Hematopoietic multipotent progenitor cell treated with erythropoietin and hydrocortisone succinate and interleukin-3 and kit ligand, for 8 days (in vitro differentiated cells): ENCODE measurements at places on chromosomes 11 and 22.
A peak's percentile ranks its signal among the peaks of the same experiment; 100 is the strongest.

GRCh38 chr11:82874646-82875523 is 25.3 kb downstream of the PRCP start:
- no peak for DNase-seq

DNA sequence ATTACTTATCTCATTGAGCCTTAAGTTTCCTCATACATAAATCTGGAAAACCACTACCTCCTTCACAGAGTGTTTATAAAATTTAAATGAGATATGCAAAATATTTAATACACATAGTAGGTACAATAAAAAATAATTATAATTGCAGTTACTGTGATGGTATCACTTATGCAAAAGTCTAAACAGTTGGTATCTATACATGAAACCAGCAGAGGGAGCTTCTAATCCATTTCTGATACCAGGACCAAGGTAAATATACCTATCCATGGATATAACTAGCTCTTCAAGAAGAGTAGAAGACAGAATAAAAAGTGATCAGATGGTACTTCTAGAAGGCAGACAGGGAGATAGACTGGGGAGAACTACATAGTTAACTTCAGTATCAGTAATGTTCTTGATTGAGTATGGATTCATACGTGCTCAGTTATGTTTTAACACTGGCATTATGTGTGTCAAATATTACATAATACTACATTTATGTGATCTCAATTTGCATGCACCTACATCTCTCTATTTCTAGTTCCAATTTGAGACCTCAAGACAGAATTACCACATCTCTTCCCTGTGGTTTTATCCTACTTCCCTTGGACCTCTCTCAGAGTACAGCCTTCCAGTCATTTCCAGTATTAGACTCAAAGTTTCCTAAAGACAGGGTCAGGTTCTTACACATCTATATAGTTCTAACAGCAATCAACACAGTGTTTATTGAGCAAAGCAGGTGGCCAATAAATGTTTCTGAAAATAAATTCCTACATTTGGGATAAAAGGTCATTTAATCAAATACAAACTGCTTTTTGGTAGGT is 13.7 kb upstream of the TSG101 start:
- DNase-seq, result peak; percentile 56

DNA sequence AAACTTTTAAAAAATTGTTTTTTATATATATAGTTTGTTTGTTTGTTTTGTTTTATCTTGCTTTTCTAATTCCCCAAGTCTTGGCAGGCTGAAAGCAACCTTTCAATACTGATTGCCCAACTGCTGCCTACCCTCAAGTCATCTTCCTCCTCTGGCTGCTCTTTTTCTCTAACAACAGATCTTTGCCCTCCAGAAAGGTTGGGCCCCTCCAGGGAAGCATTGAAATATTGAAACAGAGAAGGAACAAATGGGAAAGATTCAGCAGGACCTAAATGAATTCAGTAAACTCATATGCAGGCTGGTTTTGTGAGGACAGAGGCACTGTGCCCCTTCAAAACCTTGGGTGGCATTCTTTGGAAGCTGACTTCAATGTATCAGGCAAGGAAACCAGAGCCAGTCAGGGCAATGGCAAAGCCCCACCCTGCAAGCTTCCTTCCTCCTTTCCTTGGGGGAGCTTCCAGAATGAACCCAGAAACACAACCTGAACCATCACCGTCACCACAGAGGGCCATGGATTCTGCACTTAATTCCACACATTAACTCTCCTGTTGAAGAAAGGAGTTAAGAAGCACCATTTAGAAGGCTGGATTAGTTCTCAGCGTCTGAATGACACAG is 815 bp upstream of the MS4A6A start:
- DNase-seq, result no peak

- peak; percentile 10 for DNase-seq
Measured at GRCh38 chr11:57873196-57873911, 111.8 kb downstream of the CTNND1 start.

DNA sequence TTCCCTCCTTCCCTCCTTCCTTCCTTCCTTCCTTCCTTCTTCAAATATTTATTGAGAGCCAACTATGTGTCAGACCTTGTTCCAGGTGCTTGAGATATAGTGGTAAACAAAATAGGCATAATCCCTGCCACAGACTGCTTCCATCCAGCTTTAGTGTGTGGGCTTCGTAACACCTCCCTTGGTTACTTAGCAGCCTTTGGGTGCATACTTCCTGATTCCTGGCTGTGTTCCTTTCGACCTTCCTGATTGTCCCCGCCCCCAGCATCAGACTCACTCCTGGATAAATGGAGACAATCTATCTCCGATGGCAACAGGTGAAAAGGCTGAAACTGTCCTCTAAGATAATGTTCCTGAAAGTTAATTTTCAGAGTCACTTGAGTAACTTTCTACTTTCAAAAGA is 13.5 kb downstream of the CCDC81 start:
- DNase-seq, result no peak

DNA sequence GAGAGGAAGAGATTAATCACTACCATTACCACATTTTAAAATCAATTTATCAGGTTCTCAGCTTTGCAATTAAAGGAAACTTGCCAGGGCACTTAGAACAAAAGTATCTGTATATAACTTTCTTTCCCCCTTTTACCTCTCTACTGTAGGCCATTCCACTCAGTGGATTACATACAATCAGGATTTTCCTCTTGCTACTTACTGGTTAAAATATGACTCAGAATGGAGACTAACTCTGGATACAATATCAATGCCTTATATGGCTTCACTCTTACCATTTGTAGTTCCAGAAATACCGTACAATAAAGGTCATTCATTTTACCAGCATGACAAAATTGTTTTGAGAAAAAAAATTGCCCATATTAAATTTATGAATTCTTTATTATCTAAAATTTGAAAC is 706.8 kb downstream of the KCNA4 start:
- no peak for DNase-seq

DNA sequence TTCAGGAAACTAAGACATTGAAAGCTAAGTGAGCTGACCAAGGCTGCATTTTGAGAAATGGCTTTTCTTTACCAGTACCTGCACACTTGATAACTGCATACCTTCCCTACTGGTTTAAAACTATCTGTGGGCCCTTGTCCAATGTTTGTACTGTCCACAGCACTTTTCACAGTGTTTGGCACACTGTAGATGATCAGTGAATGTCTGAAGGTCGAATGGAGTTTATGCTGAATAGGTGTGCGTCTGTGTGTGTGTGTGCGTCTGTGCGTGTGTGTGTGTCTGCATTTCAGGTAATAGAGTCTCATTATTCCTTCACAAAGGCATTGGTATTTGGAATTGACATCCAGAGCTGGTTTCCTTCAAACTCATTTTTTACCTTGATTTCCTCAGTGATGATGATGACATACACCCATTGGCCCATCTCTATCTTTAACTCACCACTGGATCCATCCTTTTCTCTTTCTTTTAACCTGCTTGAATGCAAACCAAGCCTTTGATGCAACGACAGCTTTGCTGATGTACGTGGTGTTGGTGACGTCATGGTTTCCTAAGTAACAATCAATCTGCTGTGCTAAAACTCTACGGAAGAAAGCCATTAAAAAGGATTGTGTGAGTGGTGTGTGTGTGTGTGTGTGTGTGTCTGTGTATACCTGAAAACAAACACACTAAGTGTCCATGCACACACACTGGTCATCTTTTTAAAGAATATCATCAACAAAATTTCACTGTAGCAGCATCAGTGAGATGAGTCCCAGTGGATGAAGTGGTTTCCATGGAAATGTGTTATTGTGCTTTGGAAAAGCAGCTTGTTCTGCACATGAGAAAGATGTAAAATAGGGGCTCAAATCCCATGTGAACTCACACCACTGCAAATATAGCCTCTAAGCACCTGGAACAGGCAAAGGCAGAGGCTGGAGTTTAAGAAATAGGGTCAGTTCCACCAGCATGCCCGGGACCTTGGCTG is 490.2 kb upstream of the B3GAT1 start:
- no peak for DNase-seq

DNA sequence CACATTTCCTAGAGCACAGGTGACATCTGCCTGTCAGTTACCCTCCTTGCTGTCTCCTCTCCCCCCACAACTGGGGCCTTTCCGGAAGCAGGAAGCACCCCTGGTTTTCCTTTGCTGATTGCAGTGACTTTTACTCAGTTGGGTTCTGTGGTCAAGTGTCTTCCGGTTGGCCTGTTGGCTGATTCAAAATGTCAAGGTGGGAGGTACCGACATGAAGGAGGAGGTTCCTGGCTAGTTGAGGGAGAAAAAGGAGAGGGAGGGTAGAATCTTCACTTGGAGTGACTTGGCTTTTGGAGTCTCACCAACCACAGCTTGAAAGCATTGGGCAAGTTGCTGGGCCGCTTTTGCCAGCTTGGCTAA is 9.3 kb upstream of the ADAMTS15 start:
- DNase-seq, result no peak

DNA sequence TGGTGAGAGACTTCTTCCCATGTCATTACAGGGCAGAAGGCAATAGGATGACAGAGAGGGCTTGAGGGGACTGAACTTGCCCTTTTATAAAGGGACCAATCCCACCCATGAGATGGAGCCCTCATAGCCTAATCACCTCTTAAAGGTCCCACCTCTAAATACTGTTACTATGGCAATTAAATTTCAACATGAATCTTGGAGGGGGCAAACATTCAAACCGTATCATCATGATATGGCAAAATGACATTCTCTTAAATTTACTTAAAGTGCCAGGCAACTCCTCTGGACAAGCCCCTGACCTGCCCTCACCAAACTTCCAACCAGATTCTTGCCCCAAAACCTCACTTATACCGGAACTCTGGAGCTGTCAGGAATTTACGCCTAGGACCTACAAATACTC is 100.8 kb upstream of the OR5AK2 start:
- DNase-seq, result no peak

- DNase-seq, result no peak
Measured at GRCh38 chr11:48098024-48098423, 117.7 kb downstream of the PTPRJ start.

- no peak for DNase-seq
Measured at GRCh38 chr11:110362971-110363509, 66.6 kb upstream of the RDX start.

DNA sequence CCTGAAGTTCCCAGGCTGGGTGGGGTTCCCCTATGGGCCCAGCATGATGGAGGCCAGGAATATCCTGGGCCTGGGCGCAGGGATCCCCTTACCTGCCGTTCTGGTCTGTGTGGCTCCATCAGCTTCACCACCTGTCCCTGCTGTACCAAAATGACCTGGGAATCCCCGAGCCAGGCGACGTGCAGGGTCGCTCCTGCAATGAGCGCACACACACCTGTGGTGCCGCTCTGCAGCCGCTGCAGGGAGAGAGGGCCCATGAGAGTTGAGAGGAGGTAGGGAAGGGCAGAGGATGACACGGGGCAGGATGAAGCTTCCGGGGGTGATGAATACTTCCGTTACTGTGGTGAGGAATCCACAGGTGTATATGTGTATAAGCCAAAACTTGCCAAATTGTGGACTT is 21.6 kb downstream of the PPM1F start:
- DNase-seq, result no peak

DNA sequence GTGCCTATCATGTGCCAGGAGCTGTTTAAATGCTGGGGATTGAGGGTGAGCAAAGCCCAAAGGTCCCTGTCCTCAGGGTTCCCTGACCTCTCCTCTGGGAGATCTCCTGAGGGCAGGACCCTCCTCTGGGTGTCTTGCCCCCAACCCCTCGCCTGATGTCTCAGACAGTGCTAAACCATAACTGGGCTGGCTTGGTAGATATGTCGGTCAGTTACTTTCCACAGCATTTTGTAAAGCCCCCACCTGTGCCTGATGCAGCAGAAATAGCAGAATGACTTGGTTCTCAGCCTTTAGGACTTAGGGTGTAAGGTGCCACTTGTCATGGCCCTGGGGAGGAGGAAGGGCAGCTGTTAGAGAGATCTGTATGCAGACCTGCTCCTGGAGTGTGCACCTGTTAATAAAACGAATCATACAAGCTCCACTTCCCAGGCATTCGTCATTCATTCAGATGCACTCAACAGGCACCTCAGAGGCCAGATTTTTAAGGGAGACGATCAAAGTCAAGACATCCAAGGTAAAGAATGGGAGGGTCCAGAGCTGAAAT is 88.1 kb downstream of the TP53I11 start:
- DNase-seq, result no peak

- DNase-seq, result no peak
Measured at GRCh38 chr11:86606270-86606835, 66.1 kb downstream of the ME3 start.
